Hair follicle dermal papilla cell (primary cell): ENCODE measurements at places on chromosomes 12 and 14. TPM values are rescaled to one million over a fixed set of nuclear protein-coding genes. Genes with fewer than 3 reads are reported as not detected.

The DCD gene
- total RNA-seq = not detected in 2 replicates

The SLC25A21 gene
- under 0.01 and 0.24 TPM in 2 replicates for total RNA-seq

The TAS2R20 gene
- total RNA-seq = 3.3 and 7.5 TPM in 2 replicates

The KRT1 gene
- not detected in 2 replicates for total RNA-seq

The TOMM20L gene
- total RNA-seq = not detected in 2 replicates

The TRPV4 gene
- total RNA-seq = 1.5 and 1.8 TPM in 2 replicates

The SLC39A2 gene
- 0.12 and 0.16 TPM in 2 replicates for total RNA-seq

The MGST1 gene
- total RNA-seq = 58.5 and 60.0 TPM in 2 replicates

The CLBA1 gene
- total RNA-seq = 11.7 and 13.6 TPM in 2 replicates

The NABP2 gene
- total RNA-seq = 21.6 and 24.0 TPM in 2 replicates

The TBX3 gene
- total RNA-seq = 30.8 and 36.2 TPM in 2 replicates

The ALDH1L2 gene
- total RNA-seq = 58.7 and 66.9 TPM in 2 replicates

The CCDC196 gene
- total RNA-seq = not detected in 2 replicates

The TEX52 gene
- total RNA-seq = not detected in 2 replicates

The LHX5 gene
- total RNA-seq = not detected in 2 replicates

The C1QL4 gene
- 0.12 TPM in 1 of 2 replicates, not detected in the other for total RNA-seq

The ABCC9 gene
- 7.7 and 9.1 TPM in 2 replicates for total RNA-seq

The KRT85 gene
- total RNA-seq = not detected in 2 replicates

The TRAF3 gene
- total RNA-seq = 14.8 and 25.0 TPM in 2 replicates

The SRSF5 gene
- total RNA-seq = 127 and 132 TPM in 2 replicates

The BHLHE41 gene
- total RNA-seq = 8.6 and 9.4 TPM in 2 replicates

The MGP gene
- 0.85 TPM in 1 of 2 replicates, not detected in the other for total RNA-seq

The RASSF8 gene
- 194 and 230 TPM in 2 replicates for total RNA-seq

The TSPAN8 gene
- total RNA-seq = 0.24 and 0.32 TPM in 2 replicates

The ARF6 gene
- 73.3 and 74.8 TPM in 2 replicates for total RNA-seq

The PRKAB1 gene
- 13.6 and 19.6 TPM in 2 replicates for total RNA-seq

The COCH gene
- 0.36 and 0.49 TPM in 2 replicates for total RNA-seq

The RPS6KL1 gene
- 0.32 and 1.3 TPM in 2 replicates for total RNA-seq

The ACRBP gene
- total RNA-seq = 0.16 TPM in 1 of 2 replicates, not detected in the other

The OGFOD2 gene
- 10.4 and 11.3 TPM in 2 replicates for total RNA-seq

The CLEC12A gene
- total RNA-seq = 0.65 TPM in 1 of 2 replicates, not detected in the other

The PCED1B gene
- 0.97 and 1.3 TPM in 2 replicates for total RNA-seq

The DGLUCY gene
- 60.0 and 63.4 TPM in 2 replicates for total RNA-seq

The ALG10B gene
- total RNA-seq = 2.2 and 3.1 TPM in 2 replicates

The ZBTB39 gene
- total RNA-seq = 6.4 and 8.3 TPM in 2 replicates

The KLHL42 gene
- total RNA-seq = 35.1 and 46.4 TPM in 2 replicates

The TAS2R9 gene
- not detected in 2 replicates for total RNA-seq
